Liver (tissue), 10 donors: ENCODE measurements at places on chromosomes 13 and 19. TPM values are rescaled to one million over a fixed set of nuclear protein-coding genes. Genes with fewer than 3 reads are reported as not detected.

The MIPEP gene
- total RNA-seq = 8.8 TPM

The GARRE1 gene
- 13.7 TPM for total RNA-seq

The ACER1 gene
- total RNA-seq = not detected

- no peak for DNase-seq
- H3K27me3 ChIP-seq = no peaks in the 10 kb centered on the region
- H3K4me1 ChIP-seq = peaks cover 14% of the 10 kb centered on the region
- peak overlapping the region; percentile 83 for H3K27ac ChIP-seq
- H3K4me3 ChIP-seq = no peak overlapping the region
- no peaks in the 10 kb centered on the region for H3K36me3 ChIP-seq
Observed at GRCh38 chr19:40286235-40286970, 1.3 kb upstream of the AKT2 start.

GRCh38 chr13:35514061-35514477, 37.6 kb upstream of the MAB21L1 start:
- no peaks in the 10 kb centered on the region for H3K36me3 ChIP-seq
- no peak overlapping the region for H3K4me3 ChIP-seq
- no peak for DNase-seq

- no peak overlapping the region for H3K27ac ChIP-seq
- H3K36me3 ChIP-seq = no peaks in the 10 kb centered on the region
- H3K27me3 ChIP-seq = no peaks in the 10 kb centered on the region
- H3K4me3 ChIP-seq = no peak overlapping the region
Observed at GRCh38 chr19:13007292-13008045, 12.2 kb downstream of the NFIX start.

DNA sequence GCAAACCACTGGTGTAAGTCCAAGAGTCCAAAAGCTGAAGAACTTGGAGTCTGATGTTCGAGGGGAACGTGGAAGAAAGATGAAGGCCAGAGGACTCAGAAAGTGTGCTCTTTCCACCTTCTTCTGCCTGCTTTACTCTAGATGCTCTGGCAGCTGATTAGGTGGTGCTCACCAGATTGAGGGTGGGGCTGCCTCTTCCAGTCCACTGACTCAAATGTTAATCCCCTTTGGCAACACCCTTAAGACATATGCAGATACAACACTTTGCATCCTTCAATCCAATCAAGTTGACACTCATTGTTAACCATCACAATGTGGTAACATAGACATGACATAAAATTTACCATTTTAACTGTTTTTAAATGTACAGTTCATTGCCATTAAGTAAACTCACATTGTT, 249.5 kb downstream of the COG6 start:
- H3K27ac ChIP-seq = no peak overlapping the region
- H3K27me3 ChIP-seq = no peaks in the 10 kb centered on the region
- H3K4me3 ChIP-seq = no peak overlapping the region

- H3K27ac ChIP-seq = no peak overlapping the region
- no peaks in the 10 kb centered on the region for H3K36me3 ChIP-seq
- H3K4me3 ChIP-seq = no peak overlapping the region
- no peak for DNase-seq
- H3K4me1 ChIP-seq = no peaks in the 10 kb centered on the region
Observed at GRCh38 chr13:54317722-54318121, 1289.1 kb downstream of the OLFM4 start.
